Cortex of kidney (tissue), 1 donor: ENCODE measurements at places on chromosomes 7 and 10.

DNA sequence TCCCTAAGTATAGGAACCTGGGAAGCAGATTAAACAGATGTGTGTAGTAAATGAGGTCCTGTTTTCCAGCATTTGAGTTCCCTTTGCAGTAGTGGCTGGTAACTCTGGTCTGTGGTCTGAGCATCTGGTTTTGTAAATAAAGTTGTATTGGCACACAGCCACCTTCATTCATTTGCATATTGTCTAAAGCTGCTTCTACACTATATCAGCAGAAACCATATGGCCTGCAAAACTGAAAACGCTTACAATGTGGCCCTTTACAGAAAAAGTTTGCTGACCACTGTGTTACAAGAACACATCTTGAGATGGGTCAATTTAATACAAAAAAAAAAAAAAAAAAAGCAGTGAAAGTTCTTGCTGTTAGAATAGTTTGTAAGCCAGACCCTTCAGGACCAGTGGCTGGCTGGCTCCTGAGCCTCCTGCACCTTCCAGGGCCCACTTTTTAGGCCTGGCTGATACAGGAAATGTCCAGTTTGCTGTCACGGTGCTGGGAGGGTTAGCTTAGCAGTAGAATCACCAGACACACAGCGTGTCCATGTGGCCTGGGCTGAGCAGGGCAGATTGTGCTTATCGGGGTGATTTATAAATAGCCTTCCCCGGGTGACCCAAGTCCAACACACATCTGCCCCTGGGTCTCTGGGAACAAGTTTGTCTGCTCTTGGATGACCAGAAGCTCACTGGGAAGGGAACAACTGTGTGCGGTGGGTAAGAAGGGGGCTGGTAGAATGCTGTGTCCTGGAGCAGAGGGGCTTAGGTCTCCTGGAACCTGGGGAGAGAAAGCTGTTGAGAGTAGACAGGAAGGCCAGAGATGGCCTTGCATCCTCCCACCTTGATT, 1.4 kb downstream of the C10orf71 start:
- no peak for DNase-seq

- DNase-seq = no peak
Observed at GRCh38 chr10:14707481-14707880, 67.2 kb downstream of the FAM107B start.

- DNase-seq = no peak
Observed at GRCh38 chr10:110109511-110109910, 97.9 kb upstream of the MXI1 start.

- DNase-seq = no peak
Observed at GRCh38 chr10:103652599-103653281, 159.2 kb downstream of the NEURL1 start.

DNA sequence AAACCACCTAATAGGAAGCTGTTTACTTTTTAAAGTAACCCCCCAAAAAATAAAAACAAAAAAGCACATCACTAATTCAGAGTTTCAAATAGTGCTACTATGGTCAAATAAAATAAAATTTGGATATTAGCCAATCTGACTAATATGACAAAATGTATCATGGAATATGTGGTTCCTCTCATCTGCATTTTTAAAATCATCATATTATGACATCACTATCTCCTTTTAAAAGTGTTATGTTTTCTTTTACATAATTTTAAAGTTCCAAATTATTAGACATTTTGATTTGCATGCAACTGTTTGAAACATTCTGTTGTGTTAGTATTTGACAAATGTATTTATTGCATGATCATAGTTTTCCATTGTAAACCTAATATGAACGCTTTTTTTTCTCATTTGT, 110.4 kb downstream of the AASS start:
- no peak for DNase-seq

DNA sequence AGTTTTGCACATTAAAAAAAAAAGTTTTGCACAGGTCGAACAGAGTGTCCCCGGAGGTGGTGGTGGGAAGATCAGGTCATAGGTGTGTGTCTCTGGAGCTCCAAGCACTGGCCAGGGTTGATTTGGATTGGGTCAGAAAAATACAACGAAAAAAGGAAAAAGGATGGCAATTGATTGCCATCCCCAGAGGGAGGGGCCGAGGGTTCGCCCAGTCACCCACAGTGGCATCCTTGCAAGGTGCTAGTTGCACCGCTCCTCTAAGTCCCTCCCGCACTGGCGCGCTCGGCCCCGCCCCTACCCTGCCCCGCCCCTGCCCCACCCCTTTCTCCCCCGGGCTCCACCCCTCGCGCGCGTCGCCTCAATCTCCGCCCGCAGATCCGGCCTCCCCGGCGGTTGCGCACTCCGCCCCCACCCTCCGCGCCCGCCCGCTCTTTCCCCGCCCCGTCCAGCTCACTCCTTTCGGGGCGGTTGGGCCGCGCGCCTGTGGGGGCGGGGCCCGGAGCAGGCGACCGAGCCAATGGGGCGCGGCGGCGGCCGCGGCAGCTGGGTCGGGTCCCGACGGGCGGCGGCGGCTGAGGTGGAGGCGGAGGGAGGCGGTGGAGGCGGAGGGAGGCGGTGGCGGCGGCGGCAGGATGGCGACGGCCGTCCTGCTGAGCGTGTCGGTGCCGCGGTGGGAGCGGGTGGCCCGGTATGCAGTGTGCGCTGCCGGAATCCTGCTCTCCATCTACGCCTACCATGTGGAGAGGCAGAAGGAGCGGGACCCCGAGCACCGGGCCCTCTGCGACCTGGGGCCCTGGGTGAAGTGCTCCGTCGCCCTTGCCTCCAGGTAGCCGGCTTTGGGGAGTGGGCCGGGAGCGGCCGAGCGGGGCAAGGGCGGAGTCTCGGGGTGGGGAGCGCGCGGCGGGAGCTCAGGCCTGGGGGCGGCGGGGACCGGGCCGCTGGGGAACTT, 31.5 kb upstream of the ERV3-1 start:
- DNase-seq = peak; percentile 58

DNA sequence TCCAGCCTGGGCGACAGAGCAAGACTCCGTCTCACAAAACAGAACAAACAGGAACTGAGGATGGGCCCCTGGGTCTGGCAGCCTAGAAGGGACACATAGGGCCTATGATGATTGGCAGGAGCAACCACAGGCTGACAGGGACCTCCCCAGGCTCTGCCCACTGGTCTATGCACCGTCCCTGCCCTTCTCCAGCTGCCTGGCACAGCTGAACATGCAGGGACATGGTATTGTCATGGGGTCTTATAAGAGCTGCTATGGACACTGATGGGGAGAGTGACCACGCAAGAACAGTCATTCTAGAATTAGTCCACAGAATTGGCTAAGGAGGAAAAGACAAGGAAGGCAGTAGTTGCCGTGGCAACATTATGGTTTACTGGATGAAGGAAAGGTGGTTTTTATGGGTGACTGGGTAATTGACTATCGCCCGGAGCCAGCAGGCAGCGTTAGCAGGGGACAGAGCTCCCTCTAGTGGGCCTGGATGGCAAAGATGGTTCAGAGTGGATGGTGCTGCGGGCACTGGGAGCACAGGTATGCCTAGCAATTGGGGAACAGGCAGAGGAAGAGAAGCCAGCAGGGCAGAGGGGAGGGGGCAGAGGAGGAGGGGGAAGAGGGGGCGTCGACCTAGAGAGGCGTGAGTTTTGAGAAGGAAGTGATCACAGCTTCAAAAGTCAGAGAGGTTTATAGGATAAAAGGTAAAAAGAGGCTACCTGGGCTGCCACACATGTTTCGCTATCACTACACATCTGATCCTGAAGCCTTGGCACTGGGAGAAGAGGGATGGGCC, 7.8 kb upstream of the TRIM56 start:
- DNase-seq = no peak

DNA sequence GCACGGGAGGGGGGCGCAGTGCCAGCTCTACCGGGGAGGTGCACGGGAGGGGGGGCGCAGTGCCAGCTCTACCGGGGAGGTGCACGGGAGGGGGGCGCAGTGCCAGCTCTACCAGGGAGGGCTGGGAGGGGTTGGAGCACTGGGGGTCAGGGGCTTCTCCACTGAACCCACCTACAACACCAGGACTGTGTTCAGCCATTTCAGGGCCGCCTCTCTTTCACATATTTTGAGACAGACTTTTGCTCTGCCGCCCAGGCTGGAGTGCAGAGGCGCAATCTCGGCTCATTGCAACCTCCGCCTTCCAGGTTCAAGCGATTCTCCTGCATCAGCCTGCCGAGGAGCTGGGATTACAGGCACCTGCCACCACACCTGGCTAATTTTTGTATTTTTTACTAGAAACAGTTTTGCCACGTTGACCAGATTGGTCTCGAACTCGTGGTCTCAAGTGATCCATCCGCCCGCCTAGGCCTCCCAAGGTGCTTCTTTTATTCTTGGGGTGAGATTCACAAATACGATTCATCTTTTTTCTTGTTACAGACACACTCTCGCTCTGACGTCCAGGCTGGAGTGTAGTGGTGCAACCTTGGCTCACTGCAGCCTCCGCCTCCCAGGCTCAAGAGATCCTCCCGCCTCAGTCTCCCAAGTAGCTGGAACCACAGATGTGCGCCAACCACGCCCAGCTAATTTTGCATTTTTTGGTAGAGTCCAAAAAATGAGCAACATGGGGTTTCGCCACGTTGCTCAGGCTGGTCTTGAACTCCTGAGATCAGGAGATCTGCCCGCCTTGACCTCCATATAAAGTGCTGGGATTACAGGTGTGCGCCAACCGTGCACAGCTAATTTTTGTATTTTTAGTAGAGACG, 37.0 kb downstream of the ADAP1 start:
- no peak for DNase-seq

DNA sequence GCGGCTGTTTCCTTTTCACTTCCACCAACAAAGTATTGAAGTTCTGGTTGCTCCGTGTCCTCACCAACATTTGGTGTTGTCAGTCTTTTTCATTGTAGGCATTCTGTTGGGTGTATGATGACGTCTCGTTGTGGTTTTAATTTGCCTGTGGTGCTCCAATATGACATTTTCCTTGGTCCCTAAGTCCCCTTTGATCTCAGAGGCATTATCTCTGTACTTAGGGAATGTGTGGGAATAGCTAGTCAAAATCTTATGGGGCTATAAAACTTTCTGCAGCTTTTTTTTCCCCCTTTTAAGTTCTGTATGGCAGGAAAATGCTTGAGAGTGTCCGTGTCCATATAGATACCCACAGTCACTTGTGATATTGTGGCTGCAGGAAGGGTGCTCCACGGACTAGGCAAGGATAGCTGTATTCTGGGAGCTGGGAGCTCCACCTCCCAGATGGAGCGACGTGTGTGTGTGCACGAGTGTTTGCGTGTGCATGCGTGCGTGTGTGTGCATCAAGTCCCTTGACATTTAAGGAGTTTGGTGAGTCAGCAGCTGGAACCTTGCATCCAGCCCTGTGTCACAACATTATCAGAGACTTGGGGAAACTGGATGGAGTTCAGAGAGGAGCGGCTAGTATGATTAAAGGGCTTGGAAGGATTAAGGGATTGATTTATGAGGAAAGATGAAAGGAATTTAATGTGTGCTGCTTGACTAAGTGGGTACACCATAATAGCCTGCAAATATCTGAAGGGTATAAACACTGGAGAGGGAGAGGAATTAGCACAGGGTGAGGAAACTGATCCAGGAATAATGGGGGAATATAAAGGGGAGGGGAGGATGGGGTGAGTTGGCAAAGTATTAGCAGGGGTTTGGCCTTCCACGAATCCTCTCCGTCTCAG, 66.8 kb downstream of the LRMDA start:
- DNase-seq = no peak

GRCh38 chr7:145050415-145050814, 214.6 kb upstream of the TPK1 start:
- DNase-seq = no peak

GRCh38 chr7:17212188-17212587, 86.3 kb upstream of the AHR start:
- DNase-seq = no peak

DNA sequence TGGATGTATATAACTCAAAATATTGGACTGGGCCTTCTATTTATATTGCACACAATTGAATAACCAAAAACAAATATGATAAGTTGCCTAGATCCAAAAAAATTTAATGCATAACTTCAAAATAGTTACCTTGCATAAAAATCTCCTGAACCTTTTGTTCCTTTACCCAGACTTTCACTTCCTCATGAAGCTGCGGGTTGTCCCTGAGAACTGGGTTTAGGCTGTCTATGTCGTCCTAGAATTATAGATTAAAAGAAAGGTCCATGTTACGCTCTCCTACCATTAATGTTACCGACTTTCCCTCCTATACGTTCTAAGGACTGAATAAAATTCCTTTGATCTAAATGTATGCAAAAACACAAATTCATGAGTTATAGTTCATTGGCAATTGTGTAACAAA, 86.6 kb downstream of the NRBF2 start:
- no peak for DNase-seq

DNA sequence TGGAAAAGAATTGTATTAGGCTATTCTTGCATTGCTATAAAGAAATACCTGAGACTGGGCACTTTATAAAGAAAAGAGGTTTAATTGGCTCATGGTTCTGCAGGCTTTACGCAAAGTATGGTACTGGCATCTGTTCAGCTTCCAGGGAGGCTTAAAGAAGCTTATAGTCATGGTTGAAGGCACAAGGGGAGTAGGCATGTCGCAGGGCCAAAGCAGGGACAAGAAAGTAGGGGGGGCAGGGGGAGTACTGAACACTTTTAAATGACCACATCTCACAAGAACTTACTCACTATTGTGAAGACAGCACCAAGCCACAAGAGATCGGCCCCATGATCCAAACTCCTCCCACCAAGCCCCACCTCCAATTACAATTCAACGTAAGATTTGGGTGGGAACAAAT, 152.5 kb upstream of the PHF14 start:
- DNase-seq = no peak

GRCh38 chr7:68629-69028, 123.7 kb upstream of the FAM20C start:
- no peak for DNase-seq

DNA sequence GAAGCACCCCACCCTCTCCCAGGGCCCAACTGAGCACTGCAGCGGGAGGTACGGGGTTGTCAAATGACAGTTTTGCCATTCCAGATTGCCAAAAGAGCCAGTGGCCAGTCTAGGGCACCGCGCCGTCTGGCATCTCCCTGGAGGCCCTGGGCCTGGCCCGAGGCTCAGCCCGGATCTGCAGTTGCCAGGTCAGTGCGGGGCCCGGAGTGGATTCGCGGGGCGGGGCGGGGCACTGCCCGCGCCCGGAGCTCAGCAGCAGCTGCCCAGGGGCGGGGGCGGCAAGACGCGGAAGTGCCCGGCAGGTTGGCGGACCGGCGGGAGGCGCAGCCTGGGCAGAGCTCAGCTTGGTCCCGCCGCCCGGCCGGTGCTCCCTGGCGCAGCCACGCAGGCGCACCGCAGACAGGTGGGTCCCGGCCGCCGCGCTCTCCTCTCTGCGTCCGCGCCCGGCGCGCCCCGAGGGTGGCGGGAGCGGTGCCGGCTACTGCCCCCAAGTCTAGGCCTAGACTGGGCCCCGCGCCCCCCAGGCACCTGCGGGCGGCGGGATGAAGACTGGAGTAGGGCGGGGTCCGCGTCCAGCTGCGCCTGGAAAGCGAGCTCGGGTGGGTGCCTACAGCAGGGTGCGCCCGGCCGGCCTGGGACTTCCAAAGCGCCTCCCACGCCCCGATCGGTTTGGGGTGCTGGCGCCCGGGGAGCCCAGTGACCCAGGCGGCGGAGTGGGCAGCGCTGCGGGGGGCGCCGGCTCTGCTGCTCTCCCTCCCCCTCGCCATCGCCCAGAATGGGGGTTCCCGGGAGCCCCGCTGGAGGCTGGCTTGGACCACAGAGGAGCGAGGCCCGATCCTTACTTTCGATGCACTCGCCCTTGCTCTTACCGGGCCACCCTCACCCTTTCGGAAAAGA, at the start of gene IRF5:
TSS of gene IRF5 (plus strand) at position 281 of the 897 bp plus-strand sequence. CDS start 4,155 bp downstream, outside the sequence.
- no peak for DNase-seq

- DNase-seq = no peak
Observed at GRCh38 chr7:1246871-1247526, 14.3 kb downstream of the UNCX start.

GRCh38 chr7:74202841-74203556, 6.8 kb upstream of the LAT2 start:
- no peak for DNase-seq
